ENCODE measurements at places on chromosomes 16 and 17. TPM values are rescaled to one million over a fixed set of nuclear protein-coding genes. Genes with fewer than 3 reads are reported as not detected.

RNF112 gene
- not detected for total RNA-seq

DNA sequence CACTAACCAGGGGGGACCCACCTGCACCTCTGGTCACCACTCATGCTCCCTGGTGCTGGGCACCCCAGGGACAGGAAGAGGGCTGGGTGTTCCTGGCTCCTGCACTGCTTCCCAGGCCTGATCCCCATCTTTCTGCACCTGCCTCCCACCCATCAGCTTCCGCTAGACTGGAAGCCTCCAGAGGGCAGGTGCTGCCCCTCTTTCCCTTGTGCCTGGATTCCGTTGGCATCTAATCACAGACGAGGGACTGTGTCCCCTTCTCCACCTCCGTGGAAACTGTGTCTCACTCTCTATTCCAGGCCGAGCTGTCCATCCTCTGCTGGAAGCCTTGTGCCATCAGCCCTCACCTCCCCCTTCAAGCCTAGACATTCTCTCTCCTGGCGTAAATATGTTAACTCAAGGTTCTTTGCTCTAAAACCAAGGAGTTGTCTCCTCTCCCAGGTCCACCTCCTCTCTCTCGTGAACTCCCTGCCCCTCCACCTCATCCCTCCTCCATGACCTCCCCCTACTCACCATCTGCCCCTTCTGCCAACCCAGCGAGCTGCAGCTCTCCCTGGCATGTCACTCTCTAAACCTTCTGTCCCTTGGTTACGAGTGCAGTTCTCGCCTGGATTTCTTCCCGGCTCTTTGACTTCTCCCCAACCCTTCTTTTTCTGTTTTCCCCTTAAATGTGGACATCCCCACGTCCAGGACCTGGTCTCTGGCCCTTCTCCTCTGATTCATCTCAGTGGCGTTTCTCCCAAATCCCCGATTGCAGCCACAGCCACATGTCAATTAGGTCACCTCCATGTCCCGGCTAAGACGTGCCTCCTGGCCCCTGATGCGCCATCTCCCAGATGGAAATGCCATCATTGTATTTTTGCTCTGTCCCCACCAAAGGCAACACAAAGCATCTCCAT is 107.7 kb downstream of the SEC14L1 start:
- DNase-seq, result no peak

- no peak for DNase-seq
Measured at GRCh38 chr16:82672676-82673075, 45.9 kb downstream of the CDH13 start.

GRCh38 chr16:4488499-4488967 is 12.3 kb downstream of the HMOX2 start:
- DNase-seq, result no peak

GRCh38 chr16:79318143-79318899 is 282.2 kb downstream of the MAF start:
- no peak for DNase-seq

GRCh38 chr17:63843910-63844677 is 1.6 kb upstream of the SMARCD2 start:
- DNase-seq, result no peak

Measured in SJSA1 (cell line).